ENCODE measurements at places on chromosomes 7 and 10.
A peak's percentile ranks its signal among the peaks of the same experiment; 100 is the strongest.

DNA sequence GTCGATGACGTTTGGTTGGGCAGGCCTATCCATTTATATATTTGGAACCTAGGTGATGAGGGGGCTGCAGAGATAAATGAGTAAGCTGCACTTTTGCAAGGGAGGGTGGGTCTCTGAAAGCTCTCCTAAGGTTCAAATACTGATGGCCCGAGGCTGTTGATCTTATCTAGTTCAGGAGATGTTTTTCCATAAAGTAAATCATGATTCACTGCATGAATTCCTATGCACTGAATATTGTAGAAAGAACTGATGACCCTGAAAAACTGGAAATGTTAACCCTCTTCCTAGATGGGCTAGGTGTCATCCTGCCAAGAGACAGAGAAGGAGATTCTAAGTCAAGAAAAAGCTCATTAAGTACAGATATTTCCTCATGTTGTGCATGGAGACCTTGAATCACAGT lies 459.9 kb downstream of the PLXNA4 start:
- peak; percentile 90 for DNase-seq

DNA sequence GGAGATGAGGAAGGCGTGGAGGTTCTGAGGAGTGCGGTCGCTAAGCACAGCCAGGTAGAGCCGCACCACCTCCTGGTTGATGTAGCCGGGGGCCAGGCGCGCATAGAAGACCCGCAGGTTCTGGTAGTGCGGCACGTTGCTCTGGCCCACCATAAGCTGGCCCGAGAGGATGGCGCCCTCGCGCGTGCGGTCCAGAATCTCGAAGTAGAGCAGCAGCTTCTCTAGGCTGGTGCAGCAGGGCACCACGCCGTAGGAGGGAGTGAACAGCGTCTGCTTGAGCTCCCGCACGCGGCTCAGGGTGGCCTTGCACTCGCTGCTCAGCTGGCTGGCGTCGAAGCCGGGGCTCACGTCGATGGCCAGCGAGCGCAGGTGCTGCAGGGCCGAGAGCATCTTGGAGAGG lies 77.8 kb upstream of the TNRC18 start:
- no peak for DNase-seq

DNA sequence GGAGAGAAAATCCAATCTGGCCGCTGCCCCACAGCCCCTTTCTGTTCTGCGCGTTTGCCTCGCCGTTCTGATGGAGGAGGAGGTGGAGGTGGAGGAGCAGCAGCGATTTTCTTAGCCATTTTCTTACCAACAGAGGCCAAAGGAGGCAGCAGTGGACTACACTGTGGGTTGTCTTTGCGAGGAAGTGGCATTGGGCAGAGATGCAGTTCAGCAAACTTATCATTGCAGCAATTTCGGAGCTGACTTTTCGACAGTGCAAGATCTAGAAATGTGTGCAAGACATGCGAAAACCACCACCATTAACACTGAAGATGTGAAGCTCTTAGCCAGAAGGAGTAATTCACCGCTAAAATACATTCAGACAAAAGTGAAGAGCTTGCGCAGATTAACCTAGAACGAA lies 1.9 kb upstream of the ARL4A start:
- no peak for DNase-seq

DNA sequence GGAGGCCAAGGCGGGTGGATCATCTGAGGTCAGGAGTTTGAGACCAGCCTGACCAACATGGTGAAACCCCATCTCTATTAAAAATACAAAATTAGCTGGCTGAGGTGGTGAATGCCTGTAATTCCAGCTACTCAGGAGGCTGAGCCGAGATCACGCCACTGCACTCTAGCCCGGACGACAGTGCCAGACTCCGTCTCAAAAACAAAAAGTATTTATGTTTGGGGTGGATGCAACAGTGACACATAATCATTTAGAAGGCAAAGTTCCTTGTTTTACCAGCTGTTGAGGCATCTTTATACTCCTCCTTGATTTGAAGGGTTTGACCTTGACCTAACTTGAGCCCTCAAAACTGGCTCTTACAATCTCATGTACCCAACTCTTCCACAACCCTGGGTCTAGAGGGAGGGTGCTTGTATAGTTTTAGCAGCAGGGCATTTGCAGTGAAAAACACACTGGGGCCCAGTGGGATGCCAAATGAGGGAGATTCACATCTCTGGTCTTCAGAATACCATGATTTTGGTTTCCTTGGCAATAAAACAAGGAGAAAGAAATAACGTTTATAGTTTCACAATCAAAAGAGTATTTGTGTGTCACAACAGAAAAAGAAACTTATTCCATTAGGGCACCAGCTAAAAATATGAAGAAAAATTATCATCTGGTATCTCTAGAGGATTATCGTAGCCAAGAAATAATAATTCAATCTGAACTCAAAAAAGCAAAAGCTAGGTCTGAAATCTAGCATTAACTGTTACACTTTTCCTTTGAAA lies 14.2 kb upstream of the TMEM254 start:
- DNase-seq: no peak

DNA sequence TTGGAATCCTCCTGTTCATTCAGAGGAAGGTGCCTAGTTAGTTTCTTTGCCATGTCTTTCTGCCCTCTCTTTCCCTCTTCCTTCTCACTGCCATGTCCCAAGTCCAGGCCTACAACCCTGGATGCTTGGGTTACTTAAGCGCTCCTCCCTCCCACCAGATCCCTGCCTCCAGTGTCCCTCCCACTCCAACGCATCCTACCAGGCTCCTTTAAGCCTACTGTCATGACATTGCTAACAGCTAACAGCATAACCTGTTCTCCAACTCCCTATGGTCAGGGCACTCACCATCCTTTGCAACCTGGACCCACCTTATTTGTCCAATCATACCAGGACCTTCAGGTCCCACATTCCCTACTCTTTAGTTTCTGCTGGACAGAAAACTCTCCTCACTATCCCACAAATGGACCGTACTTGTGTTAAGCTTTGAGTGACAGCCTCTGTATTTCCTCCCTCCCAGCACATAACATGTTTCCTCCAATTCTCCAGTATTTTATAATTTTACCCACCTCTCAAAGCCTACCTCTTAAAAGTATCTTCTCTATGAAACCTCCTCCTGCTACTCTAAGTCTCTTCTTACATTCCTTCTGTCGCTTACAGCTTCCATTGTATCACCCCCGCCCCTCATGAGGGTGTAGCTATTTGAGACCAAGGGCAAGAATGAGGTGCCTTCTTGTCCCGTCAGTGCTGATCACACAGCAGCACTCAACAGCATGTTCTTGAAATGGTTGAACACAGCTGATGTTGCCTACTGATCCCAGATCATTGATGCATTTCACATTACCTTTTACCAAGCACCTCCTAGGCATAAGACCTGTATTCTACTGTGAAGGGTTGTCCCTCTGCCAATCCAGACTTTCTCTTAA lies 1.7 kb downstream of the BLNK start:
- no peak for DNase-seq

DNA sequence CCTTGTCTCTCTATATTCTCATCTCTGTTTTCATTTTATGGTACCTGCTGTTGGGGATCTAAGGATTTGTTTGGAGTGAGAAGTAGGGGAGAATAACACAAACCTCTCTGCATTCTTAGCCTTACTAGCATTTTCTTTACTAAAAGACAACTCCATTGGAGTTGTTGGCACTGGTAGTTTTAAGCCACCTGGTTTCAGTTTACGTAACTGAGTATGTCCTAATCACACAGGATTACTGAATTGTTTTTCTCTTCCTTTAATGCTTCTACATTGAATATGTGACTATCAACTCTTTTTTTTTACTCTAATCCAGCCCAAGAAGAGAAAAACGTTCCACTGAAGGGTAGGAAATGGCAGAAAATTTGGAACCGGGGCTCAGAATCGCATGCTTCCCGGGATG lies 30.0 kb upstream of the TRIL start:
- DNase-seq: peak; percentile 22

- no peak for DNase-seq
Observed at GRCh38 chr7:24877790-24878311, 102.1 kb downstream of the OSBPL3 start.

GRCh38 chr7:102896585-102896984 lies 16.2 kb upstream of the LRRC17 start:
- no peak for DNase-seq

DNA sequence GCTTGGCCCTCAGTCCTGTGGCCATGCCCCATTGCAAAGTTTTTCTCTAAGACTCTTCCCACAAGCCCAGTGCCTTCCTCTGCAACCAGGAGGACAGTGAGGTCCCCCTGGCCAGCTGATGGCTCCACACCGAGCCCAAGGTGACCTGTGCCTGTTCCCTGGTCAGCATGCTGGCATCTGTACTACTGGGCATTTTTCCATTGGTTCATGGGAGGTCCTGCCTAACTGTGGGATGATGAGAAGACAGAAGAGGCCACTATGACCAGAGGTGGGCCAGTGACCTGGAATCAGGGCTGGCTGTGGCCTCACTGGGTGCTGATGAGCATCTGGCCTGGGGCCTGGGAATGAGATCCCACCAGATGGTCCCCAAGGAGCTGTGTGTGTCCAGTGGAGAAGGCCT lies 20.2 kb downstream of the CALML3 start:
- no peak for DNase-seq

- peak; percentile 33 for DNase-seq
Observed at GRCh38 chr10:52778511-52779392, 6.2 kb upstream of the MBL2 start.

All from bronchial epithelial cell (primary cell).